ENCODE measurements at places on chromosomes 12 and 14.

DNA sequence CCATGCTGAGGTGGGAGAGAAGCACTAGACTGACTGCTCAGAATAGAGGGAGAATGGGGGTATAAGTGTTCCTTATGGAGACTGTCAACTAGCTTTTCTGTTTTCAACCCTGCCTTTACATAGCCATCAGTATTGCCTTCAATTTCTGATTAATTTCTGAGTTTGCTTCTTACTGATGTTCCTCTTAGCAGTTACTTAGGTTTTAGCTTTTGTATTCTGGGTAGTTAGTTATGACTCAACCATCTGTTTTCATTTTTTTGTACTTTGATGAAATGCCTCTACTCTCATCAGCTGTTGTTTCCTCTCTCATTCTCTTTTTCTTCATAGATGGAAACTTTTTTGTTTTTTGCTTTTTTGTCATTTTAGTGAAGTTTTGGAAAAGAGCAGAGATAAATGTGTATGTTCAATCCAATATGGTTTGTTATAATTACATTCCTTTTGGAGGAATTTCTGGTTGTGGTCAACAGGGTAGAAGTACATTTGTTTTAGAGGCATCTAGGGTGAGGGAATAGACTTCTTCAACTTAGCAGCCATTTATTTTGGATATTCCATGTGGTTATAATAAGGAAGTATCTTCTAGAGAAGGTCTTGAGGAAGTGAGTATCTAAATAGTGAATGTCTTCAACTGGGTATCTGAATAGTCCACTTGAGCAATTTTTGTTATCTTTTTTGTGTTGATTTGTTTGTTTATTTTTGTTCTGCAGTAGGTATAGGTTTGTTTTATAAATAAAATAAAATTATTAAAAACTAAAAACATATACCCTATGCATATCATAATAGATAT, 29.6 kb downstream of the PMCH start:
- no peak for DNase-seq

- DNase-seq, result no peak
Measured at GRCh38 chr14:58721723-58722122, 84.0 kb downstream of the DACT1 start.

- no peak for DNase-seq
Measured at GRCh38 chr14:71947947-71948500, 15.8 kb downstream of the RGS6 start.

DNA sequence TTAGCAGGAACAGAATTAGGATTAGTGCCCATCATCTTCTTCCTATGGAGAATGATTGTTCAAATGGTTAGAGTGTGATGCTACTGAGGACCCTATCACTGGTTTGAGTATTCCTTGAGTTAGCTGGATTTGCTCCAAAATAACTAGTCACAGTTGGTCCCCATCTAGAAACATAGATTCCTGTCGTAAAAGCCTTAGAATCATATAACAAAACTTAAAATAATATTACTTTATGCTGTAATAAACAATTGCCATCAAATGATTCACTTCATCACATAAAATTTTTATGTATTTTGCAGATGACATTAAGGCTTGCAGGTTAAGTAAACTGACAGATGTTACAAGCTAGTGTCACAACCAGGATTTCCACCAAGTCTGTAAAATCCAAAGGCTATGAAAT, 209.8 kb downstream of the CCER1 start:
- no peak for DNase-seq

- DNase-seq, result no peak
Measured at GRCh38 chr14:83664389-83664788, 1865.6 kb upstream of the FLRT2 start.

GRCh38 chr12:121949648-121950397, 31.4 kb downstream of the CFAP251 start:
- no peak for DNase-seq

DNA sequence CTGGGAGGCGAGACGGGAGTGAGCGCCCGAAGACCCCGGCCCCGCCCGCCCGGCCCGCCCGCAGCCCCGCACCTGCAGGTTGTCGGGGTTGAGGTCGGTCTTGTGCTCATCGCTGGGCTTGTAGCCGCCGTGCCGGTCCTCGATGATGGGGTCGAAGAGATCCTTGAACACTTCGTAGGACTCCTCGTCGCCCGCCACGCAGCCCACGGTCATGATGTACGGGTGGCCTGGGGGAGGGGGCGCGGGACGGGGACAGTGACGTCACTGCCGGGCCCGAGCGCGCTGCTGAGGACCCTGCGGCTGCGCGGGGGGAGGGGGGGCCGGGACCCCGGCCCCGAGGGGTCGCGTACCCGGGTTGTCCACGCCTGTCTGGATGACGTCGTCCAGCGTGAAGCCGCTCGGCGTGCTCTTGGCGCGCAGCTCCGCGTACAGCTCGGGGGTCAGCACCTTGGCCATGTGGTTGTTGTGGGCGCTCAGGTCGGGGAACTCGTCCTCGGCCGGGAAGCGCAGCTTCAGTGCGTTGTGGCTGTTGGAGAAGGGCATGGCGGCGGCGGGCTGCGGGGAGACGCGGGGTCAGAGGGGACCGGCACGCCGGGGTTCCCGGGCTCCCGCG, 573 bp downstream of the CKB start:
- peak; percentile 42 for DNase-seq

DNA sequence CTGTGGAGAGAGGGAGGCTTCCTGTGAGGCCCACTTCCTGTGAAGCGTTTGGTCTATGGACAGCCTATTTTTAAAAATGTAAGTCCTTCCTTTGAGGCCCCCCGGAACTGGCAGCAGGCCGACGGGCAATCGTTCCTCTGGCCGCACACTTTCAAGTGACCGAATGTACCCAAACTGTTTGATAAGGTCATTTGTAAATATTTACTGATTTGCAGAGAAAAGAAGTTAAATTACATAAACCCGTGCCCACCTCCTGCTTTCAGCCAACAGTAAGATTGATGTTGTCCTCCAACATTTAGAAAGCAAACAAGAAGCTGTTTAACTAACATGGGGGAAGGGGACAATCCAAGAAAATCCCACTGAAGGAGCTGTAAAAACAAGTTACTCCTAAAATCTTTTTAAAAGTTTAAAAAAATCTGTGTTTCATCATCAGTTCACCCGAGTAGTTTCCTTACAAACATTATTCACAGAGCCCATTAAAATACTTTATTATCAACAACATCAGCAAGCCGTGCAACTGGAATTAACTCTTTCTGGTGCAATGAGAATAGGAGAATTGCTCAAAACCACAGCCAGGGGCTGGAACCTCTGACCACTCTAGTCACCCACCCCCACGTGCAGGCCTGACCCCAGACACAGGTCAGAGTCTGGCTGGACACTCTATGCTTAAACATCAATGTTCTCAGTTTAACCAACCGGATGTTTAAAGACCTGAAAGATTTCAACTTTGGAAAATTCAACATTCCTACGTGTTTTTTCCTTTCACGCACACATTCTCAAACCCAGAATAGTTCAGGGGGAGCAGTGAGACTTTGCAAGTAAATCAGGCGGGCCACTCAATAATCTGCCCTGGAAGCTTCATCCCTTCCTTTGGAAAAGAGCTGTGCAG, 65.3 kb downstream of the FOXN3 start:
- DNase-seq, result no peak

DNA sequence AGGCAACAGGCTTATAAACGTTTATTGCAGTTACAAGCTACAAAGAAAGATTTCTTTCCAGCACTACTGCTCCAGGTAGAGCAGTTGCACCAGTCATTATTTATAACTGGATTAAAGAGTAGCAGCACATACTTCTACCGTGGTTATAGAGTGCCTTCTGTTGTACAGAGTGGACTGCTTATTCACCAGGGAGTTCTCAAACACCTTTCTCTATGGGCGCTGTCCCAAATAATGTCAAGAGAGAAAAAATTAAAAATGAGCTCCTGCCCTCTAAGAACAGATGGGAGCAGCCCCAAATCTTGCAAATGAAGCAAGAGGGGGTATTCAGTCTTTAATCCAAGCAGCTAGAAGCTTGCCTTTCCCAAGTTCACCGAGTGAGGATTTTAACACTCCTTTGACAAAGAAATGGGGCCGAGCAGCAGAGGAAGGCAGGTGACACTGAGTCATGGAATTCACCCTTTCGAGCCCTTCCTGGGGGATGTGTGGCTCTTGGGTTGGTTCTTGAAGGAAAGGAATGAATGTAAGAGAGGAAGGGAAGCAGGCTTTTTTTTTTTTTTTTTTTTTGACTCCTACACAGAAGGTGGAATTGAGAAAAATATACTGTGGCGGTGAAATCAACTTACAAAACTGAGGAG, 181.2 kb downstream of the PRKCH start:
- no peak for DNase-seq

GRCh38 chr12:92398565-92399309, 253.1 kb upstream of the BTG1 start:
- no peak for DNase-seq

GRCh38 chr12:91778091-91778832, 367.4 kb downstream of the BTG1 start:
- no peak for DNase-seq

DNA sequence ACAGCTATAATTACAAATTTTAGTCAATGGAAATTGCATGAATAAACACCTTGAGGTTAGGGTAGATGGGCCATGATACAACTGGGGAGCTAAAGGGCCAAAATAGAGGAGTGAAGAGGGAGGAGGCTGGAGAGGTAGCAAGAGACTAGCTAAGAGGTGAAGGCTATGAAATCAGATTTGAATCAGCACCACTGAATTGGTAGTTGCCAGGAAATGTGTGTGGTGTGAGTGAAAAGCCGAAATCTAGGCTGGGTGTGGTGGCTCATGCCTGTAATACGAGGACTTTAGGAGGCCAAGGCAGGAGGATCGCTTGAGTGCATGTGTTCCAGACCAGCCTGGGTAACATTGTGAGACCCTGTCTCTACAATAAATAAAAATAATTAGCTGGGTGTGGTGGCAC, 22.7 kb downstream of the YY1 start:
- DNase-seq, result no peak

DNA sequence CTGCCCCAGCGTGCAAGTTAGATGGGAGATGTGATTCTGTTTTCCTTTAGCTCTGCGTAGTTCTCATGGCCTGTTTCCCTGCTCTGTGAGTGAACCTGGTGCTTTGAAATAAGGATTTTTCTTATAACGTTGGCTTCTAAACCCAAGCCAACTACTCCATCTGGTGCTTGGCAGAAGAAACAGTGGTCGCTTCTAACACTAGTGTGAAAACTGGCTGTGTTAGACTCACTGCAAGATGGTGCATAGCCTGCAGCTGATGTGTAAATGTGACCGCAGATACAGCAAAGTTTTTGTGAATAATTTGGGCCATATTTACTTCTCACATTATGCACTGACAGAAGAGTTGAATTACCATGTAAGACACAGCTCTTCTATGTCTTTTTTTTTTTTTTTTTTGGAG, 12.2 kb downstream of the GTF2H3 start:
- no peak for DNase-seq

DNA sequence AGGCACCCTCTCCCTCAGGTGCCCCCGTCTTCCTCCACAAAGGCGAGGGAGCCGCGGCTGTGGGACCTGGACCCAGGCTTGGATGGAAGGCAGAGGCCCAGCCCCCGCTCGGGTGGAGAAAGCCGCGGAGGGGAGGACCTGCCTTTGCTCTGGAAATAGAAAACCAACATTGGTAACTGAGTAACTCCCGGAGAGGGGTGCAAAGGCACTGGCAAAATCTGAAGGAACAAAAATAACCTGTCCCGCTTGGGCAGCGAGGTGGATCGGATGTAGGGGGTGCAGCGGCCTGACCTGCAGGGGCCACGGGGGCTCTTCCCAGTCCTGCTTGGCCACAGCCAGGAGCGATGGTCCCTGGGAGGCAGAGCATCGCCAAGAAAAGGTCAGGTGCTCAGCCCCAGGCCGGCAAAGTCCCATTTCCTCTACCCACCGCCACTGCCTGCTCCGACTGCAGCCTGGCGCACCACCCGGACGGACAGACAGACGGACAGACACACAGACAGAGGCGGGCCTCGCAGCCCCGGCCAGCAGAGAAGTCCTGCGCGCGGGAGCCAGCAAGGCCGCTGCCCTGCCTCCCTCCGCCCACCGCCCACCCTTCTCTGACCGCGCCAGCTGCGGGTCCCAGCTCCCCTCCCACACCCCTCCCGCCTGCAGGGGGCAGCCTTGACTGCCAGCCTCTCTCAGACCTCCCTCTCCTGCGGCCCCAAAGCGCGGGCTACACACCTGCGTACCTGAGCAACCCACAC, 21.4 kb upstream of the TMEM106C start:
- DNase-seq, result no peak

DNA sequence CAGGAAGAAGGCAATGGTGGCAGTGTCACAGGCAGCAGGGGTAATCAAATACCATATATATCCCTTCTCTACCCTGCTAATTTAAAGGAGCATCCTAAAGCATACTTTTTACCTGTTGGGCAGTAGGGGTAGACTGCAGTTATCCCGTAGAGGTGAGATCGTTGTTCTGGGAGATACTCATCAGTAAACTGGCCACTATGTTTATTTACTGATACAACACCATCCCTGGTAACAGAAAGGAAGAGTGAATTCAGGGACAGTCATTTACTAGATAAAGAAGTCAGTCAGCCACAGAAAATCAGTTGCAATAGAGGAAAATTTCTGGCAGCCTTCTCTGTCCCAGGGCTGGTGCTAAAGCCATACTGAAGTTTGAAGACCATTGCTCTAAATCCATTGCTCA, 16.3 kb downstream of the RTRAF start:
- DNase-seq, result no peak

All from NCI-H1105 (cell line).